Activated CD4-positive, alpha-beta T cell treated with anti-CD3 and anti-CD28 coated beads, Interleukin-2, amount 50 U/mL, for 4 hours (primary cell): ENCODE measurements at places on chromosomes 11 and 22.

DNA sequence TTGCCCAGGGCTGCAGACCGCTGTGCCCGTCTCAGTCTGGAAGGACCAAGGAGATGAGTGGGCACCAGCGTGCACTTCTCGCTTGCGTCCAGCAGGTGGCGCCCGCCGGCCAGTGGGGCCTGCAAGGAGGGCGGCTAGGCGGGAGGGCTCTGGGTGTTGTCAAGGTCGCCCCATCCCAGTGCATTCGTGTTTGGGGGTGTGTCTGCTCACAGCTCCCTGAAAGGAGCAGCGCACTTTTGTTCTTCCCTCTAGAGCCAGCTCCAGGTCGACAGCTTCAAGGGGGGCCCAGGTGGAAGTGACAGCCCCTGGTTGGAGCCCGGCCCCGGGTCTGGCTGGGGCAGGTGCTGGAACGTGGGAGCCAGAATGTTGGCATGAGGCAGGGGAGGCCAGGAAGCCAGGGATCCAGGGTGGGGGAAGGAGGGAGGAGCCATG lies 23.4 kb upstream of the MPPED1 start:
- peak; percentile 55 for DNase-seq

DNA sequence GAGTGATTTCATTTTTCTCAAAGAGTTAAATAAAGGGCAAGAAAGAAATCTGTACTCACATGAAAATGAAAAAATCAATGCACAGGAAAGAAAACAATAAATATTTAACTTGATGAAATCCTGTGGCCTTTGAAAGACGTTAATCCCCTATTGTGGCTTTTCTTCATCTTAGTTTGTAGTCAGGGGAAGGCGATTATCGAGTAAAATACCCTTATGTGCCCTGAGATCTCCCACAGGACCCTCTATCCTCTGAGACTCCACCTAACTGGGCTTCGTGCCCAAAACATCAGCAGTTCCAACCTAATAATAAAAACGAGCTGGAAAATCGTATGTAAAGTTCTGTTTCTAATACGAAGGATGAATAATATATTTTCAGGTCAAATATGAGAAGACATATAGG lies 208.2 kb upstream of the ZC3H12C start:
- no peak for DNase-seq

GRCh38 chr11:124917115-124917637 lies 1.9 kb upstream of the HEPN1 start:
- DNase-seq: no peak

GRCh38 chr11:58938398-58938797 lies 890 bp upstream of the GLYATL1 start:
- no peak for DNase-seq

GRCh38 chr22:27370269-27370668 lies 431.3 kb downstream of the MN1 start:
- no peak for DNase-seq

- no peak for DNase-seq
Measured at GRCh38 chr11:120563703-120564572, 52.4 kb downstream of the GRIK4 start.

DNA sequence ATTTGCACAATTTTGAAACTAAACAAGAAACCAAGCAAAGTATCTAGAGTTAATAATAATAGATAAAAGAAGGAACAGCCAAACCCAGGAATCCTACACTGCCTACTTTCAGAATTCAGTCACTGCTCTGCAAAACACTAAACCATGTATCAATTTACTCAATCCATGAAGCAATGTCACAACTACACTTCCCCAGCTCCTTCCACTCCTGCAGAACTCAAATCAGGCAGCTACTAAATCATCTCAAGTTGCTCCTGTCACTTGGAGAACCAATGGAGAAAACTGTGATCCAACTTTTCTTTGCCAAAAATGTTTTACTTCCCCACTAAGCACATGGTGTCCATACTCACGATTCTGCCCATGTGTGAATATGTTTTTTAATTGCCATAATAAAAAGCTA lies 24.9 kb upstream of the C11orf58 start:
- no peak for DNase-seq

DNA sequence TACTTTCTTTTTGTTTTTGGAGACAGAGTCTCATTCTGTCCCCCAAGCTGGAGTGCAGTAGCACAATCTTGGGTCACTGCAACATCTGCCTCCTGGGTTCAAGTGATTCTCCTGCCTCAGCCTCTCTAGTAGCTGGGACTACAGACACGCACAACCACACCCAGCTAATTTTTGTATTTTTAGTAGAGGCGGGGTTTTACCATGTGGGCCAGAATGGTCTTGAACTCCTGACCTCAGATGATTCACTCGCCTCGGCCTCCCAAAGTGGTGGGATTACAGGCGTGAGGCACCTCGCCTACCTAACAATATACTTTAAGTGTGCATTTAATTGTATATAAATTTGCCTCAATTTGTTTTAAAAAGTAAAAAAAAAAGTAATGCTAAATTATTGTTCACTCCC lies 38.4 kb downstream of the GRK3 start:
- DNase-seq: no peak

- DNase-seq: no peak
Measured at GRCh38 chr11:134522782-134523570, 110.9 kb upstream of the B3GAT1 start.

GRCh38 chr11:123241874-123242543 lies 47.0 kb upstream of the CLMP start:
- DNase-seq: no peak

- DNase-seq: peak; percentile 35
Measured at GRCh38 chr11:726278-727220, 20.5 kb downstream of the EPS8L2 start.
